Activated CD4-positive, alpha-beta T cell treated with anti-CD3 and anti-CD28 coated beads, Interleukin-2, amount 50 U/mL, for 24 hours (primary cell): ENCODE measurements at places on chromosomes 11 and 22.

DNA sequence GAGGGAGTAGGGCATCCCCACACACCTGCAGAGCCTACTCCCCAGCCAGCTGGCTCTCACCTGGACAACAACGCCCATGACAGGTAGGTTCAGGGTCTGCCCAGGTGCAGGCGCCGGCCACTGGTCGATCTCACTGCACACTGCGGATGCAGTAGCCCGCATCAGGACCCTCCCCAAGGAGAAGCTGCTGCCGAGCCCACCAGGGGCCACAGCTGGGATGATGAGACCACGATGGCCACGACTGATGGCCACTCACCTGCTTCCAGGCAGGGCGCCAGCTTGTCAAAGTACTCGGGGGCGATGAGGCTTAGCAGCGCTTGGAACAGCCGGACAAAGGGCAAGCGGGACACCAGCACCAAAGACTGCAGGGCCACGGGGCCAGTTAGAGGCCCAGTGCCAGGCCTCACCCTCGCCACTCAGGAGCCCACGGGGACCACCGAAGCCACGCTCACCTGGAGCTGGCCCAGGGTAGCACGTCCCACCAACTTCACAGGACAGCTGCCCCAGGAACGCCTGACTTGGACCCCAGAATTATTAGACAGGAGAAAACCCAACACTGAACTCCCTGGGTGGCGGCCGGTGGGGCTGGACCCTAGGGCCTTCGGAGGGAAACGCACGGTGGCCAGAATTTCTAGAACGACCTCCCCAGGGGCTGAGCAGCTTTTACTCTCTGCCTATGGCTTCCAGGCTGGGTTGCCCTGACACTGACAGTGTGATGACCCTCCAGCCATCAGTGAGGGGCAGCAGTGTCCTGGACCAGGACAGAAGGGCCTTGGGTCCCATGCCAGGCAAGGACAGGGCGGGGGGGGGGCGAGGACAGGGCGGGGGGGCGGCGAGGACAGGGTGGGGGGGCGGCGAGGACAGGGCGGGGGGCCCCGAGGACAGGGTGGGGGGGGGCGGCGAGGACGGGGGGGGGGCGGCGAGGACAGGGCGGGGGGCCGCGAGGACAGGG lies 8.9 kb upstream of the PLXNB2 start:
- DNase-seq: no peak

DNA sequence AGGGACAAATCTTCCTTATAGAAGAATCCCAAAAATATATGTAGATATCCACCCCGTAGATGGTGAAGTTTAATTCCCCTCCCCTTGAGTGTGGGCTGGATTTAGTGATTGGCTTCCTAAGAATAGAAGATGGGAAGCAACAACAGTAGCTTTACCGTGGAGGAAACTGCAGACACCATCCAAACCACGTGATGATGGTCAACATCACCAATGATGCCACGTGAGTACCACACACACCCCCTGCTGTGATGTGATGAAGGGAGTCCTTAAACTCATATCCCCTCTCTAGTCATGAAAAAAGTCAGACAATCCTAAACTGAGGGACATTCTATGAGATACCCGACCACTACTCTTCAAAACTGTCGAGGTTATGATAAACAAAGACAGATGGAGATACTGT lies 76.4 kb upstream of the SLC22A12 start:
- DNase-seq: no peak

- DNase-seq: no peak
These were observed 6.1 kb upstream of the SSTR3 start for GRCh38 chr22:37218399-37218770.

DNA sequence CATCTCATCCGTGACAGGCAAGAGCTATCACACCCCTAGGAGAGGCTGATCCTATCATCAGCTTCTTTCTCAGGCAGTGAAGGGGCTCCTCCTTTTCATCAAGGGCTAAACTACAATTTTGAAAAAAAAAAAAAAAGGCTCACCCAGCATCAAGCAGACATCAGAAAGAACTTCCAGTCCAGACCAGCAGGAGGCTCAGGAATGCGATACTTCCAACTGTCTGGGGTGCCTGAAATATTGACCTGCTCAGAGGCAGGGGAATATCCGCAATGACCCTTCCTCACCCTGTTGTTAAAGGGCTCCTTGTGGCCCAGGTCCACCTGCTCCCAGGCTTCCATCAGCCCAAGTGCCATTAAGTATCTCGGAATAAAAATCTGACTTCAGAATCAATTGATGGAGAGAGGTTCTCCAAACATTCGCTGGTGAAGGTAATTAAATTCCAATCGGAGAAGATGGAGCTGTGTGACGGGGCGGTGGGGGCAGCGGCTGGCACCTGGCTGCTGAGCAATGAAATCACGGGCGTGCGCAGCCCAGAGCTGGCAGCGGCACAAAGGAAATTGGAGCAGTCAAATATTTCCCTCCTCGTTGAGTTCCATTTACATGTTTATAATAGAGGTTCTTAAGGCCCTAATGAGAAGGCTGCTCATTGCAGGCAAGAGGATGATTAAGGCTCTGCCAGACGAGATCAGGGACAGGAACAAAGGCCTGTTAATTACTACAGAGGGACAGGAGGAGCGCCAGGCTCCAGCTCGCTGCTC lies 69.0 kb upstream of the THY1 start:
- no peak for DNase-seq

GRCh38 chr11:11747570-11747969 lies 94.2 kb upstream of the USP47 start:
- DNase-seq: no peak

DNA sequence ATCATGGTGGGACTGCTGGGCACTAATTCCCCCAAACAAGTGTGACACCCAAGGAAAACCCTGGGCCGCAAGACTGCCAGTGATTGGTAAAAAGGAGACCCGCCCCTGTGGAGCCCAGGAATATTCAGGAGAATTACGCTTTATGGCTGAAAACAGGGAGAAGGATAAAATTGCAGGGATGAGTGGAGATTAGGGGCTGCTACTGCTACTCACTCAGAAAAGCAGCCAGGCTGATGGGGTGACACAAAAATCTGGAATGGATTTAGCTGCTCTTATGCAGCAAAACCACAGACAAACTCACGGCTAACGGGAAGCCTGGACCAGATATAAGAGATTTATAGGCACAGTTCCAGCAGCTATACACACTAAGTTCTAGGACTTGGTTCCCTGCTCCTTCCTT lies 4.4 kb upstream of the FBXO3 start:
- no peak for DNase-seq

- no peak for DNase-seq
These were observed 47.5 kb upstream of the GALNT18 start for GRCh38 chr11:11669233-11669846.

DNA sequence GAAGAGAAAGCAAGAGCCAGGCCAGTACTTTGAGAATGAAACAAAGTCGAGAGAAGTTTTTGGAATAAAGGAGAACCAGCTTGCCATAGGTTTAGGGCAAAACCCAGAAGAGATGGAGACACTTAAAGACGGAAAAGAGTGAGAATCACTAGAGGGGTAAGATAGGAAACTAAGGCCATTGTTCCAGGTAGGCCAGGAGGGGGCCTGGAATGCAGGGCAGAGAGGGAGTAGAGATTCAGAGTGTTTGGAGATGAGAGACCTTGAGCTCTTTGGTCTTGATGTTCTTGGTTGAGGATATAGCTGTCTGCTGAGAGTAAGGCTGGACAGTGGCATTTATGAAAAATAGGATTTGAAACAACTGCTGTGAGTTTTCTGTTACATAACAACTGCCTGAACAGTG lies 263.3 kb upstream of the POU2AF2 start:
- DNase-seq: no peak

- no peak for DNase-seq
These were observed 8.5 kb downstream of the SIK3 start for GRCh38 chr11:117089685-117090084.

GRCh38 chr11:87970762-87971161 lies 204.5 kb downstream of the RAB38 start:
- DNase-seq: no peak

- no peak for DNase-seq
These were observed 771.1 kb upstream of the LUZP2 start for GRCh38 chr11:23725752-23726151.

GRCh38 chr22:32994041-32994830 lies 63.9 kb downstream of the SYN3 start:
- no peak for DNase-seq

- DNase-seq: no peak
These were observed 12.6 kb downstream of the SELENOM start for GRCh38 chr22:31094741-31095140.

- no peak for DNase-seq
These were observed 24.7 kb downstream of the EXT2 start for GRCh38 chr11:44120169-44120568.

GRCh38 chr11:71433648-71434450 lies 14.3 kb downstream of the DHCR7 start:
- DNase-seq: no peak

DNA sequence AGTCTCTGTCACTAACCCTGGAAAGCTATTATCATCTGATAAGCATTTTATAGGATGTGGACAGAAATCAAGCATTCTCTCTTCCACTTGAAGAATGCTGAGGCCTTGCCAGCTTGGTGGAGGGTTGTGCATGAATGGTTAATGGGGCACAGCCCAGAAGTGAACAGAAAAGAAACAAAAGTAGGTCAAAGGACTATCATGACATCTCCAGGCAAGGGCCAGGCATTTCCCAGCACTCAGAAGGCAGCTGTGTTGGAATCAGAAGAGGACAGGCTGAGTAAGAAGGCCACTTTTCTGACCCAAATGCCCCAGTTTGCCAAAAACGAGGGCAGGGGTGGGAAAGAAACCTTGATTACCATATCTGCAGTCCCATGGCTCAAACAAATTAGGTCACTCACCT lies 12.4 kb downstream of the TENM4 start:
- DNase-seq: no peak

DNA sequence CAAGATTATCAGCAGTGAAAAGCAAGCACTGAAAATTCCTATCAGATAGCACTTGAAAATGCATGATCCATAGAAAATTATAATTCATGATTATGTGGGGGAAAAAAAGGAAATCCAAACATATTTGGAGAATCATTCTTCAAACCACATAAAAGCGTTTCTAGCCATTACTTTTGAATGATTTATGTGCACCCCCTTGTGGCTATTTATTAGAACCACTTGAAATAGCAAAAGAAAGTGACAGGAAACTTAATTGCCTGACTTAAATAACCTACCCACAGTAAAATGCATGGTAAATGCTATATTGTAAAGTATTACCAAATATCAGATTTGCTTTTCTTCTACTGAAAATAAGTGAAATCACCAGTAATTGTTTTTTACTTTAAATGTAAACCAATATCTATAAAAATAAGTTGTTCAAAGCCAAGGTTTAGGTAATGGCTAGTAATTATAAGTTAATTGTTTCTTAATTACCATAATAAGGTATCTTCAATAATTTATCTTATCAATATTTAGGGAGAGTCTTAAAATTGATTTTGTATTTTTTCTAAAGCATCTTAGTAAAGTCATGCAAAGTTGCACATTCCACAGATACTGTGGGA lies 168.5 kb downstream of the ARHGAP42 start:
- no peak for DNase-seq

DNA sequence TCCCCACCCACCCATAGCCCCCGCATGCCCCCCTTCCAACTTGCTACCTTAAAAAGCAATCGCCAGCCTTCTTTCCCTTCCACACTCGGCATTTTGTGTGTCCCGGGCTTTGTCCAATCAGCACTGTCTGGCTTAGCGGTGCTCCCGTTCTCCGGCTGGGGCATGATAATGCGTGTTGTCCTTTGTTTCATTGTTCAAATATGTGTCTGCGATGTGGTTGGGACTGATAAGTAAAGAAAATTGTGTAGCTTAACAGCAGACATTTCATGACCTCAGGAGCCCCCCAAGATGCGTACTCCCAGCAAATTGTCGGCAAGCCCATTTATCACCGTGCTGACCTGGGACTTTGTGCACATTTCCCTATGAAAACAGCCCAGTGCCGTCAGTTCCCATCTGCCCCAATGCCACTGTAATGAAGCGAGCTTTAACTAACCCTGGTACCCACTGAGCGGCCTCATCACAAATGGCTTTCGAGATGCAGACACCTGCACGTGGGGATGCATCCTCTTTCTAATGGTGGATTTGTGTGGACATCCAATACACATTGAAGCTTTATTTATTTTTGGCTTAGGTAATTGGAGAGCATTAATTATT lies 167.0 kb upstream of the E2F8 start:
- no peak for DNase-seq

GRCh38 chr11:77558380-77558779 lies 31.4 kb upstream of the AQP11 start:
- DNase-seq: no peak

DNA sequence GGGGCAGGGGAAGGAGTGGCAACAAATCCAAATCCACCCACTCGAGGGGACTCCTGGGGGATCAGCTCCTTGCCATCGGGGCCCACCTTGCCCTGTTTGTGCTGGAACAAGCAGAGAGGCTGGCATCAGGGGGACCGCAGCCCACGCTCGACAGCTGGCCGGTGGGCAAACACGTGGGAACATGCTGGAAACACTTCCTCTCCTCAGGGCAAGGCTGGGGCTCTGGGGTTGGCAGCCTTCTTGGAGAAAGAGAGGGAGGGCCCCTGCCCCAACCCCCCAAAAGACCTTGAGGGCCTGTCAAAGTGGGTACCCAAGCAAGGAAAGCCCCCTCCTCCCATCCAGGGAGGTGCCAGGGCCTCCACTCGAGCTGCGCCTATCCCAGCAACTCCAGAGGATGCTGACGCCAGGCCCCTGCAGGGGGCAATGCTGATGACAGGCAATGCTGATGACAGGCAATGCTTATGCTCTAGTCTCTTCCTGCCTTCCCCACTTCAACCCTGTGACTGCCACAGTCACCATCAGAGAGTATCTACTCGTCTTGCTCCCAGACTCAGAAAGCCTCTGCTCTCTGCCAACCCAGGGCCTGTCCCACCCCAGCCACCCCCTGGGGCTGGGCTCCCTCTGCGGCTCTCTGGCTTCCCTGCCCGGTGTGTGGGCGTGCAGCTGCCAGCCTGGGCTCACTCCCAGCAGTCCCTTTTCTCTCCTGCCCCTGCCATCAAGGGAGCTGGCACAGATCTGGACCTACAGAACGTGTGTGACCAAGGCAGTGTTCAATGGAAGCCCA lies 6.0 kb downstream of the ESS2 start:
- no peak for DNase-seq

DNA sequence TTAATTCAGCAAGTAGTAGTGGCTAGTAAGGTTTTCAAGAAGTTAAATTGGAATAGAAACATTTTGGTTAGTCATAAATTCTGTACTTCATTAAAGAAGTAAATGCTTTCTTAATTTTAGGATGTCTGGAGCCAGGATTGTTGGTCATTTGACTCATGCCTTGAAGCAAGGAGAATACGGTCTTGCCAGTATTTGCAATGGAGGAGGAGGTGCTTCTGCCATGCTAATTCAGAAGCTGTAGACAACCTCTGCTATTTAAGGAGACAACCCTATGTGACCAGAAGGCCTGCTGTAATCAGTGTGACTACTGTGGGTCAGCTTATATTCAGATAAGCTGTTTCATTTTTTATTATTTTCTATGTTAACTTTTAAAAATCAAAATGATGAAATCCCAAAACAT lies 25.8 kb downstream of the ACAT1 start:
- DNase-seq: no peak

GRCh38 chr11:75195167-75195962 lies 44.5 kb downstream of the SLCO2B1 start:
- no peak for DNase-seq

- DNase-seq: no peak
These were observed 78.5 kb downstream of the BUD13 start for GRCh38 chr11:116694349-116694725.

- DNase-seq: no peak
These were observed 29.9 kb downstream of the SERPIND1 start for GRCh38 chr22:20803696-20804324.

GRCh38 chr11:116901211-116901610 lies 63.8 kb upstream of the APOA1 start:
- DNase-seq: no peak

- DNase-seq: no peak
These were observed 86.0 kb downstream of the RRM1 start for GRCh38 chr11:4180441-4181183.

GRCh38 chr11:116678887-116679286 lies 93.9 kb downstream of the BUD13 start:
- no peak for DNase-seq
